ENCODE measurements at places on chromosomes 13 and 19.

DNA sequence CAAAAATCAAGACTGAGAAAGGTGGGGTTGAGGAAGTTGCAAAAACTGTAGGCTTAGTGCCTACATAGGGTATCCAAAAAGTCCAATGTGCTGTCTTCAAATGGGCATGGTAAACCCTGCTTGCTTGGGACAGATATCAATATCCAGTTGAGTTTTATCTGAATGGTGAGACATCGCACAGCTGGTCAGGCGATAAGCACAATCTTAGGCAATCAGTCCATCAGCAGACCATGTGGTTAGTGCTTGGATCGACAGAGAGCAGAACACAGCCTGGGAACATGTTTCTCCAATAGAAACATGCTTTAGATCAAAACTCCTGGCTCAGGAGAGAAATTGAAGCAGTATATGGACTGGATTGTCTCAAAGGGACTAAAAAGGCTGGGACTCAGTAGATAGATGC, 151.3 kb upstream of the IPO5 start:
- no peak for DNase-seq

DNA sequence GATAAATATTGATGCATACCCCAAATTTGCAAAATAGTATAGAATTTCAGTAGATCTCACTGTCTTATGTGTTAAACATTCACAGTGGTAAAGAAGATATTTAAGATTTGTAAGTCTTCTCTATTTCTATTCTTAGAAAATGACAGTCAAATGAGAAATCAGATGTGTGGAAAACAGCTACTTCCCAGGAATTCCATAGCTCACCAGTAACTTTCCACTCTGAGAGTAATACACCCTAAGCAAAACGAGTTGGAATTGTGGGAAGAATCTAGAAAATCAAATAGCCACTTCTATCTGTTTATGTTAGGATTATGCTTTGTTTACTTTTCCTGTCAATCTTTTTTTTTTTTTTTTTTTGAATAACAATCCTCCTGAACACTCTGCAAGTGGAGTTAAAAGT, 69.1 kb downstream of the FLT1 start:
- no peak for DNase-seq

DNA sequence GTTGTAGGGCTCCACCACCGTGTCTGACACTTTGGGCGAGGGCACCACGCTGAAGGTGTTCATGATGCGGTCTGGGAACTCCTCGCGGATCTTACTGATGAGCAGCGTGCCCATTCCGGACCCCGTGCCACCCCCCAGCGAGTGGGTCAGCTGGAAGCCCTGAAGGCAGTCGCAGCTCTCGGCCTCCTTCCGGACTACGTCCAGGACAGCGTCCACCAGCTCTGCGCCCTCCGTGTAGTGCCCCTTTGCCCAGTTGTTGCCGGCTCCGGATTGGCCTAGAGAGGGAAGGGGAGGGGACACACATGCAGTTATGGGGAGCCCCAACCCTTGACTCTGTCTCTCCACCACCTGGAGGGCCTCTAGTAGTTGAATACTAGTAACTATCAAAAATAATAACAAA, 6.2 kb downstream of the TUBB4A start:
- DNase-seq, result no peak

DNA sequence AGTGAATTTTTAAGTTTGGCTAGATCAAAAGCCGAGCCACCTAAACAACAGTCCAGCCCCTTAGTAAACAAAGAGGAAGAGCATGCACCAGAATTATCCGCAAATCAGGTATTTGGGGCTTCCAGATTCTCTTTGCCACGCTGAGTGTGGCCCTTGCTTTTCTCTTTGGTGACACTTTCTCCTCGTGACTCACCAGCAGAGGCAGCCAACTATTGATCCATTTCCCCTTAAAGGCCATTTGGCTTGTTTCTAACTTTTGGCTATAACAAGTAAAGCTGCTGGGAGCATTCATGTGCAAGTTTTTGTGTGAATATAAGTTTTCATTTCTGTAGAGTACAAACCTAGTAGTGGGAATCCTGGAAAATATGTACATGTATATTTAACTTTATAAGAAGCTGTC, 17.6 kb upstream of the WDR88 start:
- DNase-seq, result no peak

DNA sequence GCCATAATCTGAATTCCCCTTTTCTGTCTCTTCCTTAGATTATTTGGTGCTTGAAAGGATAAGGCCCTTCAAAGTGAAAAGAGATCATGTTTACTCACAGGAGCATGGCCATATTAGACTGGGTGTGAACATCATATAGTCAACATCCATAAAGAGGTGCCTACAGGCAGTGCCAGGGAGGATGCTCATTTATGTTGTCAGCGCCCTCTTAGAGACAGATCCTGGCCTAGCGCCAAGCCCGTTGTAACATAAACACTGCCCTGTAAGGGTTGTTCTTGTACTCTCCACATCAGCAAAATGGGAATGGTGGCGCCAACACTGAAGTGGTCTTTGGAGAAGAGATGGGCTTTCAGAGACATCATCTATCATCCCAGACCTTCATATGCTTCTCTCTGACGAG, 16.1 kb downstream of the PCDH8 start:
- peak; percentile 4 for DNase-seq

DNA sequence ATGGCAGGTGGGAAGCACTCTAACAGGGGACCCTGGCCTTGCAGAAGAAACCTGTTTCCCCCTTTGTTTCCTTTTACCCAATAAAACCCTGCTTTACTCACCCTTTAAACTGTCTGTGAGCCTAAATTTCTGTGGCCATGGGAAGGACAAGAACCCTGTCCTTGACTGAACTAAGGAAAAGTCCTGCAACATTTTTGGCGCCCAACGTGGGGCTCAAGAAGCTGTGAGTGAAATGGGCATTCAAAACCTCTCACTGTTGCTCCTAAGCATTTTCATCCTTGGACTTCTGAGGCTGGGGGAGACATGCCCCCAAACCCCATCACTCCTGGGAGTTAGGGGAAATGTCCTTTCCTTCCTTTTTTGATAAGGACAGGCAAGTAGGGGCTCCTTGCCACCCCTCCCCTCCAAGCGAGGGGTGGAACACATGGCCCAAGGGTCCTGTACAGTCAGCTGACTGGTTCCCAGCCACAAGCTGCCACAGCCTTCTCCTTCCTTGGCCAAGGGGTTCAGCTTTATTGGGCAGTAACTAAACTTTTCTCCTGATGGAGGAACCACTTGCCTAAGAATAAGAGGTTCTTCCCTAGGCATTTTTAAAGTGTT, 381.6 kb downstream of the KLF5 start:
- no peak for DNase-seq

DNA sequence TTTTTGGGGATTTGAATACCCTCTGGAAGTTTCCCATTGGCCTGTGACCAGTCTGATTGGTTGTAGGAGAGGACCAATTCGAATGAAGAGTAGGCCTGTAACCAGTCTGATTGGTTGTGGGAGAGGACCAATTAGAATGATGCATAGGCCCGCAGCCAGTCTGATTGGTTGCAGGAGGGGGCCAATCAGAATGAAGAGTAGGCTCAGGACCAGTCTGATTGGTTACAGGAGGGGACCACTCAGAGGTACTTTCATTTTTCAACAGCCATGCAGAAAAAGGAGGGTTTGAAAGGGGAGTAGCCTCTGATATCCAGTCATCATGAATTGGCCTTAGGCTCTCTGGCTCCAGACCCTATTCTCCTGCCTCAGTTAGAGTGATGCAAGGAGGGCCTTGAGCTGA, 30.4 kb upstream of the SLC1A5 start:
- no peak for DNase-seq

GRCh38 chr19:17790059-17790780, 4.7 kb upstream of the B3GNT3 start:
- no peak for DNase-seq

- DNase-seq, result no peak
Observed at GRCh38 chr19:49326165-49326704, 1.2 kb upstream of the SLC6A16 start.

GRCh38 chr13:111051041-111051725, 63.9 kb upstream of the ARHGEF7 start:
- no peak for DNase-seq

DNA sequence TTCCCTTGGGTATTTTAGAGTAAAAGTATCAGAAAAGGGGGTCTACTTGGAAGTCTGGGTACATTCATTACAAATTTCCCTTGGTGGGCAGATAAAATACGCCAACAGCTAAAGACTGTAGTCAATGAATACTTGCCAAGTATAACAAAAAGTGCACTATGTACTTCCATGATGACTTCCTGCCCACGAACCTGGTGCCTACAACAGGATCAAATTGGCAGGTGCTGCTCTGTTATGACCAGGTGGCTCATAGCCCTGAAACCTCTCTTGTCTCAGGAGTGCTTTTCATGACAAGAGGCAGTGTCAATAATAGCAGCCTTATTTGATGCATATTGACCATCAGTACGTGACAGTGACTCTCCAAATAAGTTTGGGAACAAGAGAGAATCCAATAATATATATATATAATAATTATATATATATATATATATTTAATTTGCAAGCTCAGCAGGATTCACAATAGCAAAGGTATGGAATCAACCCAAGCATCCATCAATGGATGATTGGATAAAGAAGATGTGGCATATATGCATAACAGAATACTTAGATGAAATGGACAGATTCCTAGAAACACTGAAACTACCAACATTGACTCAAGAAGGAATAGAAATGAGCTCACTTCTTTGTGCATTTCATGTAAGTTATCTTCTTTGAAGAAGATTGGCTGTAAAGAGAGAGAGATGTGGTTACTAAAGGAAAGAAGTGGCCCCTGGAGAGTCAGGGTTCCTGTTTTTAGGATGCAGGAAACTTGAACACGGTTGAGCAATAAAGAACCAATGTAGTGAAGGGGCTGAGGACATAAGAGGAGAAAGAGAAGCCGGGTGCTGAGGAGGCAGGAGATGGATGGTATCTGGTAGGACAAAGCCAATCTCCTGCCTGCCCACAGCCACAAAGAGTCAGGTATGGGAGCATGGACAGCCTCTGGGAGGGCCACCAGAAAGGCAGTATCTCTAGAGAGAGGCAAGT, 52.0 kb upstream of the GTF2F2 start:
- peak; percentile 74 for DNase-seq

DNA sequence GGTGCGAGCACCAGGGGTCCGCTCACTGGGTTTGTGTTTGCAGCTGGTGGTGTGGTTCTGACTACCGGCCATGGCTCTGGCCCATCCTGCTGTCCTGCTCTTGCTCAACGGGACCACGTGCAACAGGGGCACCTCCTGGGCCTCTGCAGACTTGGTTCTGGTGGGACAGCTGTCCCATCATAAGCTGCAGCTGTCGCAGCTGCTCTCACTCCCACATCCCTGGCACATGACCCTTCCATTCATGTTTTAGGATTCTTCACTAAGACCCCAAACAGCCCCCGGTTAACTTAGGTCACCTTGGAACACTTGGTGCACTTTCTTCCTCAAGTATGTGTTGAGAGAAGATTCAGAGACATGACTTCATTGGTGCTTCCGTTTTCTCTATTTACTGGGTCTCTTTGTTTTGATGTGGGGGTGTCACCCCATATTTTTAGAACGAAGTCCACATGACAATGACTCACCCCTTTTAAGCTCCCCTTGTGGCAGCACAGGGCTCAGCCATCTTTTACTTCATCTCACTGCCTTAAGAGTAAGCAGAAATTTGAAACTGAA, 68.4 kb upstream of the ARHGEF7 start:
- DNase-seq, result no peak

DNA sequence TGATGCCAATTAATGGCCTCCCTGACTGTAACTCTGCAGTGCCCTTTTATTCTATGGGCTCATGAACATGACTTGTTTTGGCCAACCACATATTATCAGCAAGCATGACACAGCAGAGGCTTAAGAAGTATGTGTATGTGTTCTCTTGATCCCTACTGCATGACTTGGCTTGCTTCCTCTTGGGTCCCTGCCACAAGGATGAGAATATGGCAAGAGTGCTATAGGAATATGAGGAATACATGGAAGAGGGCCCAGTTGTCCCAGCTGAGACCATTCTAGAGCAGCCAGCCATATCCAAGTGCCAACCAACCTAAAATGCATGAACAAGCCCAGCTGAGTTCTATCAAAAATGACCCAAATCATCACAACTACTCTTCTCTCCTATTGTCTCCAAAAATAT, 576.7 kb upstream of the PCDH9 start:
- DNase-seq, result no peak

- DNase-seq, result no peak
Observed at GRCh38 chr19:10384580-10384979, 4.2 kb upstream of the TYK2 start.

- no peak for DNase-seq
Observed at GRCh38 chr19:11496391-11497163, 9.1 kb downstream of the ZNF653 start.

- no peak for DNase-seq
Observed at GRCh38 chr13:91359631-91360030, 12.1 kb downstream of the MIR17HG start.

DNA sequence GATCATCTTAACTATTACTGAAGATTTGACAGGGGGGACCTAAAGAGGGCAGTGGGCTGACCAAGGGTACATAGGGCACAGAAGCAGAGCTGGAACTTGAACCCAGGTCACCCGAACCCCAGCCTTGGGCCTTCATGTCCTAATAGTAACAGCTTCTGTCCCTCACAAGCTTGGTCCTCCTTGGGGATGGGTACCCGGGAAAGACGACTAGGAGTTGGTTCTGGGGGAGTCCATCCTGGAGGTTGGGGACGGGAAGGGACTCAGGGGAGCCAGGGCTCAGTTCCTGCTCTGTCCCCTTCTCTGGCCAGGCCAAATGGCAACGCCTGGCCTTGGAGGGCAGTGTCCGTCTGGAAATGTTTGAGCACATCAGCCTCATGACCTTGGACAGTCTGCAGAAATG, 39.6 kb upstream of the CYP4F8 start:
- no peak for DNase-seq

DNA sequence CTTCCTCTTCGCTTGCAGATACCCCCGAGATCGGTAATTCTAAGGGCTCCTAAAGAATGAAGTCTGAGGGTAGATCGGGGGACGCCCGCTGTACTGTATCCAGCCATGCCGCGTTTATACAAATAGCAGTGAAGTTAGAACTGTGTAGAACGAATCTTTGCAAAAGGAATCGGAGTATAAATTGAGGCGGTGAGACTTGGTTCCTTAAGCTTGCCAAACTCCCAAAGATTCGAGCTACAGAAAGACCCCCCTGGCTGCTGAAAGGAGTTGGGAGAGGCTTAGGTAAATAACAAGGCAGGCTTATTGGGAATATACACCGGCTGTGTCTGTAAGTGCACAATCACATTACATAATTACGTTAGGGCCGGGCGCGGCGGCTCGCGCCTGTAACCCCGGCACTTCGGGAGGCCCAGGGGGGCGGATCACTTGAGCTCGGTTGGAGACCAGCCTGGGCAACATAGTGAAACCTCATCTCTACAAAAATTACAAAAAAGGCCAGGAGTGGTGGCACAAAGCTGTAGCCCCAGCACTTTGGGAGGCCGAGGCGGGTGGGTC, 12.2 kb downstream of the TMEM160 start:
- DNase-seq, result peak; percentile 20

- no peak for DNase-seq
Observed at GRCh38 chr13:109802936-109803335, 16.6 kb upstream of the IRS2 start.

GRCh38 chr13:25733696-25734435, 317.9 kb downstream of the SHISA2 start:
- no peak for DNase-seq

GRCh38 chr19:38898788-38899446, 501 bp downstream of the SIRT2 start:
- DNase-seq, result no peak

GRCh38 chr13:30934381-30934780, 1.9 kb downstream of the TEX26 start:
- no peak for DNase-seq

All from NCI-H774 (cell line).